ENCODE measurements at places on chromosomes 5 and 9.

DNA sequence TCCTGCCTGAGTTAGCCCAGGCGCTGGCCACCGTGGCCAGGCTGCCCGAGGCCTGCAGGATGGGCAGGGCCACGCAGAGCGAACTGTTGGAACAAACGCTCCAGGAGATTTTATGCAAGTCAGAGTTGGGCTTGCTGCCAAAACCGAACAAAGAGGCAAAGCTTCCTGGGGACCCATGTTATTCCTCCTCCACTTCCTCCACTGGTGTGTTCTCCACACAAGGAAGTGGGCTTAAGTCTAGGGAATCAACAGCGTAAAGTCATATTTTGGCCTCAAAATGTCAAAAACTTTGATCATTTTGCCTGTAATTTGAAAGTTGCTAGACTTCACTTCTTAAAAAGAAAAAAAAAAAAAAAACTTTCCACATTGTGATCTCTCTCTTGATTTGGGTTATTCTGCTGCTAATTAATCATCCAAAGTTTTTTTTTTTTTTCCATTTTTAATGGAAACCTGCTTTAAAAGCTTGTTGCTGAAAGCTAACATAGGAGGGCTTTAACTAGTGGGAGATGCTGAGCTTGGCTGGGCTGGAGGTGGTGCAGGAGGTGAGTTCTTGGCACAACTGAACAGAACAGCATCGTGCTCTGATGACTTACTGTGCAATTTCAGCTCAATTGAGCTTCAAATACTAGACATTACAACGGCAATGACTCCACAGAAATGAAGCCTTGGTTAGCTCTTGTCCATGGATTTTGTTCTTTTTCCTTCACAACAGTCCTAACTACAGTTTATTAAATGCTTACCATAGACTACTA, 73.0 kb downstream of the PTPDC1 start:
- no peak for DNase-seq

DNA sequence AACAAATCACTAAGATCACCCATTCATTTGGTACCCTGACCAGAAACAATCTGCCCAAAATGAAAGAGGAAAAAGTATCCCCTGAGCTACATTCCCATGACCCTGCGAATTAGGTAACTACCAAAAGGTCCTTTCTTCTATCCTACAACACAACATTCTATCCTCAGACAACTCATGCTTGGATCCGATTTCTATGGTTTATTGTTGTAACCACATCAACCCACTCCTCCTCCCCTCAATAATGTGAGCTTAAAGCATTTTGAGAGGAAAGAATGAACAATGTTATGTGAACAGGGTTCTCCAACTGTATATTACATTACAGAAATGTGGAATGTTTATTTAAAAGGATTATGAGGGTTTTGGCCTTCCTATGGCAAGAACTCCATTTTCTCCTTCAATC, 4.0 kb downstream of the SLC35D2 start:
- no peak for DNase-seq

GRCh38 chr5:5044247-5044840, 95.8 kb upstream of the ADAMTS16 start:
- no peak for DNase-seq

GRCh38 chr5:61449804-61450492, 117.9 kb downstream of the ZSWIM6 start:
- DNase-seq: no peak

- no peak for DNase-seq
These were observed 26.8 kb upstream of the DUSP1 start for GRCh38 chr5:172797771-172798191.

- no peak for DNase-seq
These were observed 81.0 kb downstream of the DCP2 start for GRCh38 chr5:113057557-113057984.

GRCh38 chr9:36251428-36251827, 6.8 kb downstream of the GNE start:
- DNase-seq: no peak
